ENCODE measurements at places on chromosomes 12 and 14.
A peak's percentile ranks its signal among the peaks of the same experiment; 100 is the strongest.

DNA sequence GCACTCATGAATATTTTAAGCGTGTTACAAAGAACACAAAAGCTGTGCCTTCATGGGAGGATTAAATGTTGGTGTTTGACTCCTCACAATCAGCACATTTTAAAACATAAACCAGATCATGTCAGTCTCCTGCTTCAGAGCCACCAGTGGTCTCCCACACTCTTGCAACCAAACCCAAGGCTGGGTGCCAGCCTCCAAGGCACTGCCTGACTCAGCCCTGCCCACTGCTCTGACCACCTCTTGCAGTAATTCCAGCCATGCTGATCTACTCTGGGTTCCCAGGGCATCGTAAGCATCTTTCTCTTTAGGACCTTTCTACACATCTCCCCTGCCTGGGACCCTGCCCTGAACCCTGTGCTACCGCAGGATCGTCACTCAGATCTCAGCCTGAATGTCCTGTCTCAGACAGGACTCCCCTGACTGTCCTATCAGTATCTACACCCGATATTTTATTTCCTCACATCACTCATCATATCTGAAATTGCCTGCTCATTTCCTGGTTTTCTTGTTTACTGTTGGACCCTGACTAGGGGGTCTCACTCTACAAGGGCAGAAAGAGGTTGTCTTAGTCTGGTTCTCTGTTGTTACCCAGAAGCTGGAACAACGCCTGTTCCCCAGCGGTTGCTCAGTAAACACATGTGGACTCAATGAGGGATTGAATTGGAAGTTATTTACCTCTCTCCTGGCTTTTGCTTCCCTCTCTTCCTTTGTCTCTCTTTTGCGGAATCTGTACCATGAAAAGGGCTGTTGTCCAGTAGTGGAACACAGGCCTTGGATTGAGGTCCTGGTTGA lies 449.8 kb downstream of the RAD51B start:
- no peak for DNase-seq
- H3K36me3 ChIP-seq = no peaks in the 10 kb centered on the region
- H3K27me3 ChIP-seq = no peaks in the 10 kb centered on the region
- H3K4me1 ChIP-seq = peaks cover 4% of the 10 kb centered on the region
- H3K4me3 ChIP-seq = no peak overlapping the region
- H3K27ac ChIP-seq = peak overlapping the region; percentile 55

- no peak overlapping the region for H3K4me3 ChIP-seq
- H3K36me3 ChIP-seq = no peaks in the 10 kb centered on the region
- no peaks in the 10 kb centered on the region for H3K4me1 ChIP-seq
- no peaks in the 10 kb centered on the region for H3K27me3 ChIP-seq
- no peak for DNase-seq
Measured at GRCh38 chr14:21729703-21730233, 56.1 kb upstream of the OR4E1 start.

DNA sequence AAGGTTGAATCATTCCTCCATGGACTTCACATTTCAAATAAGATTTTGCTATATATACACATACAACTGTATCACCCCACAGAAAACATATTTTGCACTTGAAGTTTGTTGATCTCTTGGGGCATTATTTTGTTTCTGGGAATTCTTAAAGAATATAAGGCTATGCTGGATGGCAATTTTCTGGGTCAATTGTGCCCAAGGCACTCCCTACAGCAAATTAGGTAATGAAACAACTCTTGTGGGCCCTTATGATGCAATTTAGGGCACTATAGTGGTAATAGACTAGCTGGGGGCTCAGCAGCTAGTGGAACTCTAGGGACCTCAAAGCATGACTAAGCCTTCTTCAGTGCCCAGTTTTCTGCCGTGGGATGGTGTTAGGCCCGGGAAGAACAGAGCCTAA lies 444.4 kb downstream of the NRXN3 start:
- no peak overlapping the region for H3K27ac ChIP-seq
- no peak overlapping the region for H3K4me3 ChIP-seq

GRCh38 chr14:70882776-70883492 lies 24.3 kb upstream of the PCNX1 start:
- no peak overlapping the region for H3K27ac ChIP-seq
- no peaks in the 10 kb centered on the region for H3K36me3 ChIP-seq
- H3K27me3 ChIP-seq = no peaks in the 10 kb centered on the region
- H3K4me3 ChIP-seq = no peak overlapping the region

- no peak overlapping the region for H3K4me3 ChIP-seq
- no peak for DNase-seq
- H3K4me1 ChIP-seq = no peaks in the 10 kb centered on the region
- no peak overlapping the region for H3K27ac ChIP-seq
Measured at GRCh38 chr14:39383026-39383660, 49.1 kb downstream of the FBXO33 start.

DNA sequence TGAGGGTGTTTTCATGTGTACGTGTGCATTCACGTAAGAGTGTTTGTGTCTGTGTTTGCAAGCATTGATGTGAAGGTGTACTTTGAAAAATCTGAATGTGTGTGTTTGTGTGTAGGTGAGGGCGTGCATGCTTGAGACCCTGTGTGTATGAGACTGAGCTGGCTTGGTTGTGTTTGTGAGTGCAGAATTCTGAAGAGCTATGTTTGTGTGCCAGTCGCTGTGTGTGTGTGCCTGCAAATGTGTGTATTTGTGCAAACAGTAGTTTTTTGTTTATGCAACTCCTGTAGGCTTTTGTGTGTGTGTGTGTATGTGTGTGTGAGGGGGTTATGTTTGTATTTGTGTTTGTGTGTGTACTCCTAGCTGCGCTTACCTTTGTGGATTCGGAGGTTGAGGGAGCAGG lies 1.7 kb upstream of the LHX5 start:
- no peak for DNase-seq
- H3K4me3 ChIP-seq = no peak overlapping the region

- no peak overlapping the region for H3K4me3 ChIP-seq
- H3K4me1 ChIP-seq = no peaks in the 10 kb centered on the region
- no peaks in the 10 kb centered on the region for H3K27me3 ChIP-seq
- no peak for DNase-seq
- H3K36me3 ChIP-seq = no peaks in the 10 kb centered on the region
Measured at GRCh38 chr12:90940872-90941499, 14.0 kb downstream of the CCER1 start.

DNA sequence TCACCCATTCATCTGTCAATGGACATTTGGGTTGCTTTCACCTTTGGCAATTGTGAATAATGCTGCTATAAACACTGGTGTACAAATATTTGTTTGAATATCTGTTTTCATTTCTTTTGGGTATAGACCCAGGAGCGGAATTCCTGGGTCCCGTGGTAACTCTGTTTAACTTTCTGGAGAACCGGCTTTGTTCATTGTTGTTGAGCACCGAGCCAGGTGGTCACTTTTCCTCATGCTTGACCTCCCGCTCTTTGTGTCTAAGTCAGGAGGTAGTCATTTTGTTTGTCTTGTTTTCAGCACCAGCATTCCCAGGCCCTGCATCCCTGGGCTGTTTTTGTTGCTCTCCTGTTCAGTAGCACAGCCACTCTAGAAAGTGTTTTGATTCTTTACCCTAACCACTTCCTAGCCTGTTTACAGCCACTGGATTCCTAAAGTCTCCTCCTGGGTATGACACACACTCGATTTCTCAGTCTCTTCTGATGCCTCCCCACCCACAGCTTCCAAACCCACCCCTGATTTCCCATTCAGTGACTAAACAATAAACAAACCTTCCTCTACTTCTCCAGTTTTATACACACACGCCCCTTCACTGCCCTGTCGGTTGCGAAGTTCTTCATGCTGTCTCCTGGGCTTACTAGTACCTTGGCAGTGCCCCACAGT lies 37.9 kb downstream of the B4GALNT3 start:
- no peaks in the 10 kb centered on the region for H3K4me1 ChIP-seq
- H3K4me3 ChIP-seq = no peak overlapping the region
- no peaks in the 10 kb centered on the region for H3K36me3 ChIP-seq
- H3K27ac ChIP-seq = no peak overlapping the region
- H3K27me3 ChIP-seq = no peaks in the 10 kb centered on the region

DNA sequence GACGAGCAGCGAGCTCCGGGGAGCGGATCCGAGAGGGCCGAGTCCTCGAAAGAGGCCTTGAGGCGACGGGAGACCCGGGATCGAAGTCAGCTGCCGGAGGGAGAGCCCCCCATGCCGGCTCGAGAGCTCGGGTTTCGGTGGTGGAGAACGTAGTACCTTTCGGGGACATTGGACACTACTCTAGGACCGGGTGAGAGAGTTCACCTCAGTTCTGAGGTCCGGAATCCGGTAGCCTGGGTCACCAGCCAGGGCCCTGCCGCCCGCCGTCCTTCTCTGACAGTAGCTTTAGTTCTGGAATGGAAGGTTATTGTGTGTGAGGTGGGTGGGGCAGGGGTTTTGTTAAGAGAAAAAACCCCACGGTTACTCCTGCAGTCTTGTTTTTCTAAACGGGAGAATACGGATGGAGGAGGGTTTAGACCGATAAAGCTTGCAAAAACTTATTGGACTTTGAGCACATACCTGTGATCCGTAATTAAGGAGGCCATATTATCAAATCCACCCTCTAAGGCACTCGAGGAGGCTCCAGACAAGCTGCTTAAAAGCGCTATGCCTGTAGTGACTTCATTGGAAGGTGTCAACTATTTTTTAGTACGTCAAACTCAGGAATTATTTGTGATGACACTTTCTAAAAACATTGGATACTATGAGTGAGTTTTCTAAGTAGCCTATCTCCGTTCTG lies 765 bp downstream of the SCYL2 start:
- no peaks in the 10 kb centered on the region for H3K4me1 ChIP-seq
- H3K27me3 ChIP-seq = no peaks in the 10 kb centered on the region
- H3K36me3 ChIP-seq = no peaks in the 10 kb centered on the region
- H3K4me3 ChIP-seq = peak overlapping the region; percentile 95
- peak overlapping the region; percentile 98 for H3K27ac ChIP-seq

- no peaks in the 10 kb centered on the region for H3K36me3 ChIP-seq
- no peak overlapping the region for H3K27ac ChIP-seq
- no peak overlapping the region for H3K4me3 ChIP-seq
- no peak for DNase-seq
Measured at GRCh38 chr14:55911776-55912175, 206.4 kb upstream of the PELI2 start.

DNA sequence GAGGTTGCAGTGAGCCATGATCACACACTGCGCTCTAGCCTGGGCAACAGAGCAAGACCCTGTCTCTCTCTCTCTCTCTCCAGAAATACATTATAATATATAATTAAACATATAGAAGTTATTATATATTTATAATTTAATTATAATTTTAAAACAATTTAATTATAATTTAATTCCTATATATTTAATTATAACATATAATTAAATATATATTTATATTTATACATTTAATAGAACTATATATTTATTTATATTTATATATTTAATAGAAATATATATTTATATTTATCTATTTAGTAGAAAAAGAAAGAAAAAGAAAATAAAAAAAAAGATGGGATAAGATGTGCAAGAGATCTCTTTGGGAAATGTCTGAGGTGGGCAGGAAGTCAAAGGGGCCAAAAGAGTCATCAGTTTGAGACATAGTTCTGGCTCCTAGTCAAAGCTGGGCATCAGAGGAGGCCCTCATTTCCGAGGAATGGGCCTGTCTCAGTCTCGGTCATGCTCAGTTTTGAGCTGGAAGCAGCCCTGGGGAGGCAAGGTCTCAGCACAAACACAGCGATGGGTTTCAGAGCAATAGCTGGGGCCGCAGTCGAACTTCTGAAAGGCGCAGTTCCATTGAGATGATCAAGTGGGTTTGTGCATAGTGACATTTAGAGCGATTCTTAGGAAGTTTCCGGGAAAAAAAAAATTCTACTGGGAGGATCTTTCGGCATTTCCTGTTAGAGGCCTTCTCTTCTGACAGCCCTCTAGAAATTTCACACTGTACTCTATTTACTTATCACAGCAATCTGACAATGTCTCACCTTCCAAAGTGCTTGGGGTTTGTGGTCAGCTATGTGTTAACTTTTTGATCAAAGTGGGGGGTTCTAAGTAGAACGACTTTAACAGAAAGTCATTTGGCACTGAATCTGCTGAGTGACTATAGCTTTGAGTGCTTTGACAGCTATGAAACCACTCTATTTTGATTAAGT lies 58.7 kb upstream of the GZMB start:
- no peaks in the 10 kb centered on the region for H3K4me1 ChIP-seq
- H3K36me3 ChIP-seq = no peaks in the 10 kb centered on the region
- H3K27ac ChIP-seq = no peak overlapping the region
- H3K4me3 ChIP-seq = no peak overlapping the region
- no peak for DNase-seq

DNA sequence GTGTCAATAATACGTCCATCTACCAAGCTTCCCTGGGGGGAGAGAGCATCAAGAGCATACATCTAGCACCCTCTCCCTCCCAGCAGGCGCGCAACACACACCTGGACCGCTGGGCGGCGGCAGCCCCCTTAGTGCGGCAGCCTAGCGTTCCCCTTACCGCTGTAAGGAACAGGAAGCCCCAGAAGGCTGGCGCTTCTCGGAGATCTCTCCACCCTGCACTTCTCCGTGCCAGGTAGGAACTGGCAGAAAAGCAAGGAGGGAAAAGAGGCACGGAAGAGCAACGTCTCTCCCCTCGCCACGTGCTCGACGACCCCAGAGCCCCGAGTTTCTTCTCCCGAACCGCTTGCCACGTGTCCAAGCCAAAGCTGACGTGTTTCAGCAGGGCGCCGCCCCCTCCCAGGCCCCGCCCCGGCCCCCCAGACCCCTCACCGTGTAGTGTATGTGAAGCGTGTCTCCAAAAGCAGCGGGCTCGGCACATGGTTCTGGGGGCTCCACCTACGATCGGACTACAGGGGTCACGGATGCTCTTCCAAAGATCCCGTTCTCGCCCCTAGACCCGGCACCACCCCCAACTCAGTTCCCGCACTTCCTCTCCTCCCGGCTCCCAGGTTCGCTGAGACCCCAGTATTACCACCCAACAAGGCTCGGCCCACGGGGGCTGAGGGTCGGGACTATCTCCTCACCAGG lies 532 bp downstream of the FKBP11 start:
- no peaks in the 10 kb centered on the region for H3K4me1 ChIP-seq
- peak; percentile 71 for DNase-seq
- H3K27me3 ChIP-seq = no peaks in the 10 kb centered on the region
- H3K27ac ChIP-seq = peak overlapping the region; percentile 56
- peaks cover 4% of the 10 kb centered on the region for H3K36me3 ChIP-seq

DNA sequence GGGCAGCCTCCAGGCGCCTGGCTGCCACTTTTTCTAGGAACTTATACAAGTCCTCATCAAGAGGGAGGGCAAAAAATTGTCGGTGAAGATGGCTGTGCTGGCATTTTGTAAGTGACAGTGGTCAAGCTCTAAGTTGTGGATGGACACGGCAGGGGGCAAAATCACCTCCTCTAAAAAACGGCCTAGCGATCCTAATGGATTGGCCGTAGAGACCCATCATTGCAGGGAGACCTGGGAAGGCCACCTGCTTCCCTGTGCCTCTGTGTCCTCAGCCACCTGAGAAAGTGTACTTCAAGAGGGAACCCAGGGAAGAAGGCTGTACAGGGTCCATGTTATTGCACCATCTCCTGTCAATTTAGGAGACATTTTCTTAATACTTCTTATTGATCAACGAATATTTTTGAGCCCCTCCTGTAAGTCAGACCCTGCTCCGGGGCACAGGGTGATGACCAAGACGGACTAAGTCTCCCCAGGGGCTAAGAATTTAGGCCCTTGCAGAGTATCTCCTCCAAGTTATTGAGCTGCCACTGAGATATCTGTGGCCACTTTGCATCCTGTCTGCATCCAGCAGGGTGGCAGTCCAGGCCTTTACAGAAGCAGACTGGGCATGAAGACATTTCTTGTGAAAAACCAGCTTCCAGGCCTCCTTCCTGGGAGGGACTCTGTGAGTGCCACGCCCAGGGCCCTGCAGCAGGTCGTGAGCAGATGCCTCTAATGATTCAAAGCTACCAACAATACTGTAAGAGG lies 40.5 kb downstream of the PSMA6 start:
- no peak overlapping the region for H3K4me3 ChIP-seq
- no peaks in the 10 kb centered on the region for H3K36me3 ChIP-seq
